ENCODE measurements at places on chromosomes 6 and 20.

GRCh38 chr6:124524491-124525200 lies 437.6 kb upstream of the RNF217 start:
- no peak for DNase-seq

GRCh38 chr20:35791821-35792220 lies 20.0 kb downstream of the PHF20 start:
- DNase-seq = no peak

DNA sequence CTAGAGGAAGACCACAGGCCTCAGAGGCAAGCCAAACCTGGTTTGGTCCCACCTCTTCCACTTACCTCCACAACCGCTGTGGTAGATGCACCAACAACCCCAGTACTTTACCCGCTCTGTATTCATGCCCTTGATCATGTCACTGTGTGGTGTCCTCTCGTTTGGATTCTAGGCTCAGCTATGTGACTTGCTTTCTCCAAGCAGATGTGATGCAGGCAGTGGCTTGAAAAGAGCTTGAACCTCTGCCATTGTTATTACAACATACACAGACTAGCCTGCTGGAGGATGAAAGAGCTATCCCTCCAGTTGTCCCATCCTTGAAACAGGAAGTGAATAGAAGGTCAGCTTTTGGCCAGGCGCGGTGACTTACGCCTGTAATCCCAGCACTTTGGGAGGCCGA lies 147.7 kb downstream of the ZNF217 start:
- DNase-seq = no peak

DNA sequence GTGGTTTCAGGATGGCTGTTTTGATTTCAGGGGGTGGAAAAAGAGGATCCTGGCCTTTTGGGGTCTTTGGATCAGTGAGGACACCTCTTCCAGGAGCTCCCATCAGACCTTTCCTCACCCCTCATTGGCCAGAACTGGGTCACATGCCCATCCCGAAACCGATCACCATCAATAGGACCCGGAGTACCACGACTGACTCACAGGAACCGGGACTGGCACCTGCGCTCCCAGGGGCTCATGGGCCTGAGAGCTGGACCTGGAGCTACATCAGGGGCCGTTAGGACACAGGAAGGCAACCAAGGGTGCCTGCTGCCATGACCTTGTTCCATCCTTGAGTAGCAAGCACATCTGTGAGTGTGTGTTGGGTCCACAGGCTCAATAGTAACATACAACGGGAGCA lies 180.4 kb downstream of the BMP7 start:
- no peak for DNase-seq

DNA sequence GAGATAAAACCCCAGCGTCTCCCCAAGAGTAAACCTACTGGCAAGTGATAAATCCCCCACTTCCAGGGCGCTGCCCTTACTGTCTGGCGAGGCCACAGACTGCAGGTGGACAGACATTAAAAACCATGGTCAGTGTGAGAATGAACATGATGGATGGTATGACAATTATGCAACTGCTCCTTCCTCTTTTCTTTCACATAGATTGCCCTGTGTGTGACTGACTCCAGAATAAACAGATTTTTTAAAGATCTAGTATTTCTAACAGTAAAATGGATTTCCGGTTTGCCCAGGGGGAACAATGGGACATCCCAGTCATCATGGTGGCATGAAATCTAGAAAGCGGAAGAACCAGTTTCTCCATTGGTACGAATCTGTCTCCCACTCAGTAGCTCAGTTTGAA lies 153.7 kb downstream of the FOXC1 start:
- DNase-seq = no peak

DNA sequence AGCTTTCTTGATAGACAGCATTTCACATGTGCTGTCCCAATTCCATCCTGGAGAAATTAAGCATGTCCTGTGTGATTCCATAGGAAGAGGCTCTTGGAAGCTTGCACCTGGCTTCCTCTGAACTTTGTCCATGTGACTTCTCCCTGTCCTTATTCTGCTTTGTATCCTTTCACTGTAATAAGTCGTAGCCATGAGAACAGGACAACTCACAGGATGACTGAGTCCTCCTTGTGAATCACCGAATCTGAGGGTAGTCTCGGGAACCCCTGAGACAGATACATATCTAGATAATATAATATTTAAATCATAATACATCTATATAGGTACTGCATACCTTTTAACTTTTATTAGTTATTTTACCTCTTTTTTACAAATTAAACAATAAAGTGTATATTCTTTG lies 156.7 kb upstream of the THEMIS start:
- no peak for DNase-seq

- DNase-seq = no peak
These were observed 131.0 kb upstream of the MLN start for GRCh38 chr6:33934731-33935270.
